ENCODE measurements at places on chromosomes 11 and 22. TPM values are rescaled to one million over a fixed set of nuclear protein-coding genes. Genes with fewer than 3 reads are reported as not detected.

The PKDREJ gene
- under 0.01 TPM for total RNA-seq

The DEFB131B gene
- not detected for total RNA-seq

The SAA4 gene
- 0.43 TPM for total RNA-seq

The C11orf21 gene
- 2.8 TPM for total RNA-seq

The MIAT gene
- total RNA-seq, result 1.9 TPM

The TMPRSS5 gene
- 0.62 TPM for total RNA-seq

The P2RY6 gene
- not detected for total RNA-seq

The APOBEC3B gene
- total RNA-seq, result 4.9 TPM

The TSSK2 gene
- not detected for total RNA-seq

The CALCB gene
- total RNA-seq, result not detected

The SAA1 gene
- 60.9 TPM for total RNA-seq

The OR52H1 gene
- not detected for total RNA-seq

The FREY1 gene
- total RNA-seq, result 0.24 TPM

The TRIM48 gene
- total RNA-seq, result not detected

The HORMAD2 gene
- total RNA-seq, result not detected

The OR5A1 gene
- total RNA-seq, result not detected

The PIM3 gene
- 48.7 TPM for total RNA-seq

The RCOR2 gene
- 0.14 TPM for total RNA-seq

The F2 gene
- not detected for total RNA-seq

The KRTAP5-10 gene
- total RNA-seq, result not detected

The OSBP2 gene
- 4.7 TPM for total RNA-seq

The B4GALNT4 gene
- total RNA-seq, result 40.8 TPM

The VEGFB gene
- total RNA-seq, result 33.0 TPM

The TRPM5 gene
- total RNA-seq, result not detected

The APOA4 gene
- total RNA-seq, result not detected

The TRIM22 gene
- total RNA-seq, result 34.9 TPM
